ENCODE measurements at places on chromosomes 16 and 17.

DNA sequence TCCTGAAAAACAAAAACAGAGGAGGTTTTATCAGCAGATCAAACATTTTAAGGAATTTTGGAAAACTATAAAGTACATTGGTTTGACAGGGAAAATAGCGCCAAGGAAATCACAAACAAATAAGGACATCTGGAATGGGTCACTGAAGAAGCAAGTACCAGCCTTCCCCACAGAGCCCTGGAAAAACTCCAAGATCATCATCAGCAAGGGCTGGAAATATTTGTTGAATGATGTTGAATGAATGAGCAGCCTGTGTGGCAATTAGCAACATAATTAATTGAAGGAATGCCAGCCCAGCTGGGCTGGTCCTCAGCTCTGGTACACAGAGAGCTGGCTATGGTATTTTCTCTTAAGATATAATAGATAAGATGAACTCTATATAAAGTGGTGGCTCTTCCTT lies 290.4 kb downstream of the HS3ST3A1 start:
- no peak for DNase-seq

DNA sequence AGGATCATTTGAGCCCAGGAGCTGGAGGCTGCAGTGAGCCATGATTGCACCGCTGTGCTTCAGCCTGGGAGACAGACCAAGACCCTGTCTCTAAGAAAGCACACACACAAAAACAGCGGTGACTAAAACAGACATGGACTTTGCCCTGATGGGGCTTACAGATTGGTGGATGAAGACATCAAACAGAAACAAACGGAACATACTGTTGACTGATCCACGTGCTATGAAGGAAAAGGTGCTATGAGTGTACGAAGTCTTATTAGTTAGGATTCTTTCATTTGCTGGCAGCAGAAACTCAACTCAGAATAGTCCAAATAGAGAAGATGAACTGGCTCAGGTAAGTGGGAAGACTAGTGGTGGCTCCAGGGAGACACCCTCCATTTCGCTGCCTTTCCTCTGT lies 309.8 kb upstream of the N4BP1 start:
- DNase-seq: no peak

DNA sequence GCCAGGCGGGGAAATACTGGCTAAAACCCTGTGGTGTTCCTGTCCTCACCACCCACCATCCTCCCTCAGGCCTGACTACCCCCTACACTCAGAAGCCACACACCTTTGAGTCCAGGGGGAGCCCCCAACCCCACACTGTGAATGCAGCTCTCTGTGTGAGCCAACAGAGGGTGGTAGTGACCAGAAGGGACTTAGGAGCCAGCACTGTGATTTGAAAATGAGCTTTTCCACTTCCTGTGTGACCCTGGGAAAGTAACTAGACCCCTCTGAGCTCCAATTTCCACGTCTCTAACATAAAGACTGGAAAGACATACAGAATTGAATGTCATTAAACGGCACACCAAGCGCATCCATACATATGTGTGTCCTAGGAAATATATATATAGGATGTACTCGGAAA lies 58.7 kb downstream of the SDK2 start:
- DNase-seq: no peak

GRCh38 chr17:43778337-43779144 lies at the start of gene DUSP3:
DUSP3 (minus strand) TSS chr17:43778977; CDS start chr17:43778924, 53 bp downstream.
- DNase-seq: peak; percentile 91

DNA sequence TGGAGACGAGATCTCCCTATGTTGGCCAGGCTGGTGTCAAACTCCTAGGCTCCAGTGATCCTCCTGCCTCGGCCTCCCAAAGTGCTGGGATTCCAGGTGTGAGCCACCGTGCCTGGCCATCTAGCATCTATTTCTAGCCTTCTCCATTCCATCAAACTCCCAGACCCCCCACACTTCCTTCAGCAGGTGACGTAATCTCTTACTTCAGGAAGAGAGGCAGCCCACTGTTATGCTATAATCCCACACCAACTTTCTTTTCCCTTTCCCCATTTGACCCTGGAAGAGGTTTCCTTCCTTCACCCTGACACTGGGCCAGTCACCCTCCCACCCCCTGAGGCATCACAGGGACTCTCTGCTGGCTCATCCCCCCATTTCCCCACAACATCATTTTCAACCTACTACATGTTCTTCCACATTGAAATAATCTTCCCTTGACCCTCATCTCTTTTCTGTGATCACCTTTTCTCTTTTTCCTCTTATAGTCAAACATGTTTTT lies 7.6 kb downstream of the ITGA2B start:
- no peak for DNase-seq

DNA sequence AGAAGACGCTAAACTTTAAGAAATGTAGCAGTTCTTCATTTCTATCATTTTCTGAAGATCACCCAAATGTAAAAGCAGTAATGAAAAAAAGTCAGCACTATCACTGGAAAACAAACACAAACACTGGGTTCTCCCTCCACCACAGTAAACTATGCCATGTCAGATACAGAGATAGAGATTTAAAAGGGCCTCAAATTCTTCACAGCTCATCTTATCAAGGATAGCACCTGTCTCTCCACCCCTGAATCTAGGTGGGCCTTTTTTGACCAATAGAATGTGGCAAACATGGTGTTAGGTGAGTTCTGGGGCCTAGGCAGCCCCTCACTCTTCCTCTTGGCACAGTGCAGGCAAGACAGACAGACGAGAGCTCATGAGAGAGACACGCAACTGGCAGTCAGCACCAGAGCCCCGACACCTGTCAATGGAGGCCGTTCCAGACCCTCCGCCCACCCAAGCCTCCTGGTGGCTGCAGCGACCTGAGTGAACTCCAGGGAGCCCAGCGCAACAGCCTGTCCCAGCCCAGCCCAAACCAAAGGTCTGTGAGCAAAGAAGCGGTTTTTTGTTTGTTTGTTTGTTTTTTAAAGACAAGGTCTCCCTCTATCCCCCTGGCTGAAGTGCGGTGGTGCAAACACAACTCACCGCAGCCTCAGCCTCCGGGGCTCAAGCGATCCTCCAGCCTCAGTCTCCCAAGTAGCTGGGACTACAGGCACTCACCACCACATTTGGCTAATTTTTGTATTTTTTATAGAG lies 79.8 kb downstream of the TBC1D16 start:
- DNase-seq: no peak

DNA sequence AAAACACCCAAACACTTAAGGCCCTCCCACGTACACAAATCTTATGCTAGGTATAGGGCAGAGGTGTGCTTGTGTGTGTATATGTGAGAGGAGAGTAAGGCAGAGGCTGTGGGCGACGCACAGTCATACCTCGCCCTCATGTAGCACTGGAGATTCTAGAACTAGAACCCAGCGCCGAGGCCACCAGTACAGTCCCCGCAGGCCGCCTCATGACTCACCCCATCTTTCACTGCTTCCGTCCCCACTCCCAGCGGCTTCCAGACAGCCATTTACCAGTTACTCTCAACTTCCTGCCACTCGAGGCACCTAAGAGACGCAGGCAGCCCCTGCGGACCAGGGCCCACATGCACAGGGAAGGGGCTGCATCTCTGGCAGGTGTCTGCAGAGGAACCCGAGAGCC lies 23.2 kb upstream of the CYTH1 start:
- DNase-seq: no peak

DNA sequence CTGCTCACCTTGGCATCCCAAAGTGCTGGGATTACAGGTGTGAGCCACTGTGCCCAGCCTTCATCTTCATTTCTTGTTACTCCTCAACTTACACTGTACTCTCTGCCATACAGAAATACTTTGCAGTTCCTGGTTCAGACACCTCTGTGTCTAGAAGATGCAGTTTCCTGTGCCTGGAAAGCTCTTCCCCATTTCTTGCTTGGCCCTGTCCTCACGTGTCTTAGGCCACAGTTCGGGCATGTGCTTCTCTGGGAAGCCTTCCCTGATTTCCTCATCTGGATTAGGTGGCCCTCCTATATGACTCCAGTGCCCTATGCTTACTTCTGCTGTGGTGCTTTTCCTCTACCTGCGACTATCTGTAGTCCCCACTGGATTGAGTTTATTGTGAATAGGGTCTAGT lies 26.5 kb upstream of the CDR2 start:
- DNase-seq: no peak

DNA sequence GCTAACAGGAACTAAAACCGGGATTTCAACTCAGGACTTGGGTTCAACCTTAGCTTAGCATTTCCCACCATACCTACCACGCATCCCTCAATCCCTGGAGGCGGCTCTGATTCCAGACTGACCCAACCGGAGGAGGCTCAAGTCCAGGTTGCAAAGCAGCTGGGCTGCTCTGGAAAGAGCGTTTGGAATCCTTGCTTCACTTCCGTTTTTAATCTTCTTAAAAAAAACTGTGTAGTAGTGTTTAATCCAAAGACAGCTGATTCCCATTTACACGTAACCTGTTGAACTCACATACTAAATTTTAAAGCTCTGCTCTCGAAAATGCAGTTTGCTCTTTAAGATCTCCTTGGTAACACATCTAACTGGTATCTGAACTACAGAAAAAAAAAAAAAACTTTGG lies 50.0 kb downstream of the NXN start:
- no peak for DNase-seq

GRCh38 chr17:73455050-73455687 lies 143.4 kb upstream of the CDC42EP4 start:
- no peak for DNase-seq

- no peak for DNase-seq
Observed at GRCh38 chr16:80936410-80936809, 70.3 kb downstream of the CMC2 start.

- DNase-seq: no peak
Observed at GRCh38 chr17:79890706-79891105, 51.5 kb upstream of the CBX4 start.

- no peak for DNase-seq
Observed at GRCh38 chr17:45016823-45017222, 34.6 kb downstream of the DCAKD start.

DNA sequence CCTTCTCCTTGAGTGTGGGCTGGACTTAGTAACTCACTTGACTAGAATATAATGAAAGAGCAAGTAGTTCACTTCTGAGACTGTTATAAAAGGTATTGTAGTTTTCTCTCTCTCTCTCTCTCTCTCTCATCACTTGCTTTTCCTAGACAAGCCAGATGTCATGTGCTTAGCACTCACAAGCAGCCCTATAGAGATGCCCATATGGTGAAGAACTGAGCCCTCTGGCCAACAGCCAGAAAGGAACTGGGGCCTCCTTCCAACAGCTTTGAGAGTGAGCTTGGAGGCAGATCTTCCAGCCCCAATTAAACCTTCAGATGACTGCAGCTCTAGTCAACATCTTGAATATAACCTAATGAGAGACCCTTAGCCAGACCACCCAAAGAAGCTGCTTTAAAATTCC lies 440.5 kb downstream of the GRIN2A start:
- DNase-seq: no peak

DNA sequence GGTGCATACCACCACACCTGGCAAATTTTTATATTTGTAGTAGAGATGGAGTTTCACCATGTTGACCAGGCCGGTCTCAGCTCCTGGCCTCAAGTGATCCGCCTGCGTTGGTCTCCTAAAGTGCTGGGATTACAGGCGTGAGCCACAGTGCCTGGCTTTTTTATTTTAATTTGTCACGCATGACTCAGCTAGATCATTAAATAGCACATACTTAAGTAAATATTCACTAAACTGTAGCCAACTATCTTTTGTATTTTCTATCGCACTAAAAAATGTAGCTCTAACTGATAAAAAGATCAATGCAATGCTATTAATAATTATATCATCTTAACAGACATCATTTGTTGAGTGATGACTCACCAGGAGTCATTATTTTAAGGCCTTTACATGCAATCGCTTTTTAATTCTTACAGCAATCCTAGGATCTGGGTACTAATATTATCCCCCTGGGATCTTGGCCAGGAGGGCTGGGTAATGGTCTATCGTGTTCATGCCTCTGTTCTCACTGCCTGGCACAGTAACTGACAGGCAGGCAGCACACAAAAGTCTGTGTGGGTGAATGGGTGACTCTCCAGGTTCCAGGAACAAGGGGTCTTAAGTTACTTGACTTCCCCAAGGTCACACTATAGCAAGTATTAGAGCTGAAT lies 693.5 kb upstream of the EEF2KMT start:
- no peak for DNase-seq

GRCh38 chr17:72699545-72699944 lies 392.9 kb downstream of the SLC39A11 start:
- DNase-seq: no peak

GRCh38 chr16:8183176-8184099 lies 406.9 kb downstream of the TMEM114 start:
- DNase-seq: no peak

DNA sequence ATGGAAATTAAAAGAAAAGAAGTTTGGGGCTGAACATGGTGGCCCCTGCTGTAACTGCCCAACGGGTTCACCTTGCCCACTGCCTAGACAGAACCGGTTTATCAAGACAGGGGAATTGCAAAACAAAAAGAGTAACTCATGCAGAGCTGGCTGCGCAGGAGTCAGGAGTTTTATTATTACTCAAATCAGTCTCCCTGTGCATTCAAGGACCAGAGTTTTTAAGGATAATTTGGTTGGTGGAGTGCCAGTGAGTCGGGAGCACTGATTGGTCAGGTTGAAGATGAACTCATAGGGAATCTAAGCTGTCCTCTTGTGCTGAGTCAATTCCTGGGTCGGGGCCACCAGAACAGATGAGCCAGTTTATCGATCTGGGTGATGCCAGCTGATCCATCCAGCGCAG lies 4.4 kb upstream of the SCPEP1 start:
- DNase-seq: peak; percentile 32

DNA sequence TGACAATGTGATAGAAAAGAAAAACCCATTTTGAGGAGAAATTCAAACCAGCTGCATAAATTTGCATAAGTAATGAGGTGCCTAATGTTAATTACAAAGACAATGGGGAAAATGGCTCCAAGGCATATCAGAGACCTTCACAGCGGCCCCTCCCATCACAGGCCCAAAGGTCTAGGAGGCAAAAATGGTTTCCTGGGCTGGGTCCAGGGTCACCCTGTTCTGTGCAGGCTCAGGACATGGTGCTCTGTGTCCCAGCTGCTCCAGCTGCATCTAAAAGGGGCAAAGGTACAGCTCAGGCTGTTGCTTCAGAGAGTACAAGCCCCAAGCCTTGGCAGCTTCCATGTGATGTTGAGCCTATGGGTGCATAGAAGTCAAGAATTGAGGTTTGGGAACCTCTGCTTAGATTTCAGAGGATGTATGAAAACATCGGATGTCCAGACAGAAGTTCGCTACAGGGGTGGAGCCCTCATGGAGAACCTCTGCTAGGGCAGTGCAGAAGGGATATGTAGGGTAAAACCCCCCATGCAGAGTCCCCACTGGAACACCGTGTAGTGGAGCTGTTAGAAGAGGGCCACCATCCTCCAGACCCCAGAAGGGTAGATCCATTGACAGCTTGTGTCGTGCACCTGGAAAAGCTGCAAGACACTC lies 40.6 kb downstream of the IKZF3 start:
- DNase-seq: no peak

GRCh38 chr16:51180719-51181502 lies 29.8 kb upstream of the SALL1 start:
- no peak for DNase-seq

All from RWPE1 (cell line).